Hair follicular keratinocyte (primary cell): ENCODE measurements at places on chromosomes 5 and 9. TPM values are rescaled to one million over a fixed set of nuclear protein-coding genes. Genes with fewer than 3 reads are reported as not detected.

Gene FOXD4L5
- total RNA-seq = not detected in 2 replicates

Gene PFN3
- not detected in 2 replicates for total RNA-seq

Gene PDE6A
- total RNA-seq = under 0.01 TPM in 1 of 2 replicates, not detected in the other

Gene FGF18
- not detected in 2 replicates for total RNA-seq

Gene GOLPH3
- total RNA-seq = 45.1 and 48.4 TPM in 2 replicates

Gene BSPRY
- total RNA-seq = not detected in 2 replicates
